ENCODE measurements at places on chromosomes 3 and 15.

DNA sequence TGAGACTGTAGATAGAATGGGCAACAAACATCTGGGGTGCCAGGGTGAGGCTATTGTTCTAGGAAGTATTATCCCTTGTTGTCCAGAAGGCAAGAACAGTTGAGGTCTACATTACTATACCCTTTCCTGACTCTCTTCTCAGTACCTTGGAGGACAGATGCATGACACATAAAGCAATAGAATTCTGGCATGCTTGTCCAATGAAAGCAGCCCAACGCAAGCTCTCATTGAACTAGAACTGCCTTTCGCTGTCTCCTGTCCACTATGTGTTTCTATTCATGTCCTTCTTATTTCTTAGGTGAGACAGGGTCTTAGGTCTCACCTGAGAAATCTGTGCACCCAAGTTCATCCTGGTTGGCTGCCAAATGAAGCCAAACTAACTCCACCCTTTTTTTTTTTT, 68.6 kb downstream of the TGFBR2 start:
- no peak for DNase-seq

- DNase-seq: peak; percentile 21
Measured at GRCh38 chr3:154971771-154972326, 108.3 kb upstream of the MME start.

DNA sequence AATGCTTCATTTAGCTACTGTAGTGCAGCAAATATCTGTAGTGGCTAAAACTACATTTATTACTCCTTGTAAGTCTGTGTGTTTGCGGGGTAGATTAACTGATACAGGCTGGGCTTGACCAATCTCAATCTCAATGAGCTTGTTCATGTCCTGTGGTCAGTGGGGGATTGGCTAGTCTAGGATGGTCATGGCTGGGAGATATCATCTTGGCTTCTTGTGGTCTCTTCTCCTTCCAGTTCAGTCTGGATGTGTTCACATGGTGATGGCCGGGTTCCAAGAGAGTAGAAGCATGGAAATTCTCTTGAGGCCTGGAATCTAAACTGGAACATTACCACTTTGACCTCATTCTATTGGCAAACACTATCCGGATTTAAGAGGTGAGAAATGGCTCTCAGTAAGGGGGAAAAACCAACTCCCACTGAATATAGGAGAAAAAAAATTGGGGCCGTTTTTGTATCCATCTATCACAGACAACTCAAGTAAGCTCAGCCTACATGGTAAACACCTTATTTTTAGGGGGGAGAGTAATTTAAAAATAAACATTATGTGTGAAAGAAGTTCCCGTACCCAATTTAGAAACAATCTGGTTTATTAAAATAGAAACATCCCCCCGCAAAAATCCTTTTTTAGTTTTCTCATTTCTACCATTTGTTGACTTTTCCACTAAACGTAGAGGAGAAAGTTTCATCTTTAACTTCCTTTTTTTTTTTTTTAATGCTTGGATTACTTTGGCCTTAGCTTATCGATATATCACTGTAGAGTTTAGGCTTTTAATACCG, 284.9 kb upstream of the TBC1D5 start:
- DNase-seq: peak; percentile 47

GRCh38 chr3:152193673-152194267, 75.0 kb upstream of the MBNL1 start:
- DNase-seq: no peak

- DNase-seq: peak; percentile 83
Measured at GRCh38 chr15:34588046-34588674, 4.7 kb upstream of the GOLGA8B start.
